ENCODE measurements at places on chromosomes 2 and 18. TPM values are rescaled to one million over a fixed set of nuclear protein-coding genes. Genes with fewer than 3 reads are reported as not detected.

Gene SERPINB11
- total RNA-seq = not detected

Gene PARD3B
- total RNA-seq = 0.80 TPM

Gene LOXL3
- 0.40 TPM for total RNA-seq

Gene FOXI3
- not detected for total RNA-seq

Gene NR4A2
- 3.1 TPM for total RNA-seq
